Keratinocyte (primary cell): ENCODE measurements at places on chromosomes 3 and 15.

GRCh38 chr3:191492601-191493000 lies 31.6 kb downstream of the PYDC2 start:
- DNase-seq, result no peak

DNA sequence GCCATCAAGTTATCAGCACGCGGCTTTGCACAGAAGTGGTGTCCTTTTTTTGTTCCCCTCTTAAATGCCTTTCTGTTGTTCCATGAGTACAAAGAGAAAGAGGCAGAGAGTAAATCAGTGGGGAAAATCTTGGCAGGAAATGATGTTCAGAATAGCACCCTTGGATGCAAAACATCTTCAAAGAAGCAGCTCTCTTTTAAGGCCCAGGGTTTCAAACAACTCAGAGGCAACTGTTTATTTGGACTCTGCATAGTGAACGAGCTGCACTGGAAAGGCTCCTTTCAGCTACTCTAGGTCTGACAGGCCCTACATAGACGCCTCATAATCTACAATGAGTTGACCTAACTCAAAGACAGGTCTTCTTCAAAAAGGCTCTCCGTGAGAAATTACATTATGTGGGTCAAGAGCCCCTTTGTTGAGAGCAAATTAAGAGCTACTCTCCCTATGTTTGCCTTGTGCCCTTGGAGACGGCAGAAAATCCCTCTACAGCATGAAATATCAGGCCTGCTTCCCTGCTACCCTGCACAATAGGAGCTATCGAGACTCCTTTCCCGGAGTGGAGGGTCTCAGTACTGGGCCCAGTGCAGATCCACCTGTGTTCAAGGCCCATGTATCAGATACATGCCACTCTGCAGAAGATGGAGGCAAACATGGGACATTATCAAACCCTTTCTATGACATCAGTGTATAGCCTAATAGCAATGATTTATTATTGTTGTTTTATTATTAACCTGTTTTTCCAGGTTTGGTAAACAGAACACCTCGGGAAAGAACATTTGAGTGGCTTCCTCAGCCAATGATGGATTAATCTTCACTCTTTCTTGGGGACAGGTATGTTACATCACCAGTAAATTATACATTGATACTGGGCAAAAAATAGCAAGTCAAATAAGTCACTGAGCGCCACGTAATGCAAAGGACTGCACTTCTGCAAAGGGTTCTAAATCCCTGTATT lies 53.1 kb downstream of the HEG1 start:
- no peak for DNase-seq

DNA sequence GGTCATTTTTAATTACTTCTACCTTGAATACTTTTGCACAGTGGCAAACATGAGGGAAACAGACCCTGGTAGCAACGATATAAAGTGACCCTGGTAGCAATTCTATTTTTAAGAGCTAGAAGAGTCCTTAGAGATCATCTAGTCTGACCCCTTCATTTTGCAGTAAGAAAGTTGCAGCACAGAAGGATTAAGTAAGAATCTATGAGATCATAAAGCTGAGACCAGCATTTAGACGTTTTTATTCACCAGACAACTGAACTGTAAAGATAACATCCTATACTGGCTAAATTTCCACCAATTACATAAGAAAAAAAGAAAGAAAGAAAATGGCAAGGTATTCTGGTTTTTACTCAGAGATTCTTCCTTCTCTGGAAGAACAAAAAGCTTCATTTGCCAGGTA lies 49.9 kb downstream of the LRRFIP2 start:
- DNase-seq, result no peak

DNA sequence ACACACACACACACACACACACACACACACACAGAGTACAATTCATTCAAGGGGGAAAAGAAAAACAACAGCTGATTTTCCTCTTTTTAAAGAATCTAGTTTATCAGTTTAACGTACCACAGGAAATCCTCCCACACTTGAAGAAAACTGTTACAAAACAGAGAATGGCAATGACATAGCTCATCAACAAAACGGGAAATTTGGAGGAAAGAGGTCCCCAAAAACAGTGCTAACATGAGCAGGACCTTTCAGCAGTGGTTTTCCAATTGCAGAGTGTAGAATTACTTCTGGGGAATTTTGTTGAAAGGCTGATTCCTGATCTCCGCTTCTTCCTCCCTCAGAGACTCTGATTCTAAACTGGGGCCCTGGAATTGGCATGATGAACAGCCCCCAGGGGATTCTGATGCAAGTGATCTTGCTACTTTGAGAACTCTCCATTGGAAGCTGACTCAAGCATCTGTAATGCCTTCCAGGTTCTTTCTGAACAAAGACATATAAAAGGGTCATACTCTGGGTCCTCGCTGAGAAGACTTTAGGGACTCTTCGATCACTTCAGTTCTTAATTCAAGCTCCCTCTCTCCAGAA lies 442.6 kb upstream of the PROK2 start:
- no peak for DNase-seq

GRCh38 chr15:93865586-93865985 lies 365.8 kb upstream of the MCTP2 start:
- no peak for DNase-seq

DNA sequence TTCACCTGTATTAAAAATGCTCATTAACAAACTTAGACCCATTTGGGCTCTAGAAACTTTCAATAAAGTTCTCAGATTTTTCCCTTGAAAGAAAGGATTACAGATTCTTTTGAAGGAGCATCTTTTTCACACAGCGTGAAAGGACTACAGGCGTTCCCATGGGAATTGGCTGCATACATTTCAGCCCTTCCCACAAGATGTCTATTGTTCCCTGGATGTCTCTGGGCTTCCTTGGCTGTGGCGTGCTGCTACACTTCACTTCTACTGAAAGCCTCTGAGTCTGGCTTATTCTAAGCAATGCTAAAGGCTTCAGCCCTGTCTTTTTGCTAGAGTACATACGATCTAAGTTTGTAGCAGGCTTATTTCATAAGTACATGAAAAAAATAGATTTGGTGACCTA lies 1.4 kb downstream of the VEPH1 start:
- DNase-seq, result no peak

DNA sequence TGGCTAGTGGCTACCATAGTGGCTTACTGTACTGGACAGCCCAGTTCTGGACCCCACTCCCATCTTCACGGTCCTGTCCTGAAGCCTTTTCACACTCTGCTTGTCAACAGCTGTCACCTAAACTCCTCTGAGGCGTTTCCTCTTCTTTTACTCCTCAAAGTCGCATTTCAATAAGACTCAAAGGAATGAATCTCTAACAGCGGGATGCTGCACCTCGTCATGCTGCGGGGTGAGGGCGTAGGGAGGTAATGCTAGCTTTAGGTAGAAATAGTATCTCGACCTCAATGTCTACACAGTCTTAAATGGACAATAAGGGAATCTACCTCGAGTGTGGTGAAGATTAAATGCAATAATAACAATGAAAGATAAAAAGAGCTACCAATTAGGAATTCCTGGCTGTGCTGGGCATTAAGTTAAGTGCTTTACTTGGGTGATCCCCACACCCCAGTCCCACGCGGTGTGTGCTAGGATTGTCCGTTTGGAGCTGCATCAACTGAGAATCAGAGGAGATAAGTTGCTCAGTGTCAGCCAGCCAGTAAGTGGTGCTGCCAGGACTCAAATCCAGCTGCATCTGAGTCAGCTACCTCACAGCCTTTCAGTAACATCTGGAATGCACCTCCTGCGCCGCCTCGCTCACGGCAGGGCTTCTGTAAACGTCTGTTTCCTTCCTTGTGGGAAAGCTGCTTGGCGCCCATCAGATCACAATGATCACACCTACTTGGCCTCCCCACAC lies 14.0 kb downstream of the PLA2G4D start:
- DNase-seq, result no peak
